GM13976 (cell line): ENCODE measurements at places on chromosomes 5 and 9.

GRCh38 chr9:109323771-109324170 lies 2.9 kb upstream of the EPB41L4B start:
- no peak for DNase-seq

- DNase-seq = no peak
Observed at GRCh38 chr5:14597080-14597479, 15.5 kb downstream of the OTULINL start.

- DNase-seq = peak; percentile 42
Observed at GRCh38 chr5:107670087-107670931, 428 bp downstream of the EFNA5 start.

DNA sequence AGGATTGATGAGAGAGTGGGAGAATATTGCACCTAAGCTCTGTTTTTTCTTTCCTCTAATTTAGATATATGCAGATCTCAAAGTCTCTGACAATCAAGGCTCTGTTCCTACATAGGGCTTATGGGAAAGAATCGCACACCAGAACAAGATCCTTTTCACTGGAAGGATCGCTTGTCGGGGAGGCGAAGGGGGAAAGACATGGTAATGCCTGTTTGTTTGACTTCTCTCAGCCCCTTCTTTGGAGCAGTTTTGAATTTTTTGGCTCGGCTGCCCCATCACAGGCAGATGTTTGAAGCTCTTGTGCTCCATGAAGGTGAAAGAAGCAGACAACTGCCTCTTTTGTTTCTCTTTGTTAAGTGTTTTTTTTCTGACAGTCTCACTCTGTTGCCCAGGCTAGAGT lies 599.9 kb upstream of the ZNF608 start:
- no peak for DNase-seq

GRCh38 chr5:34484216-34484920 lies 171.8 kb upstream of the RAI14 start:
- no peak for DNase-seq

GRCh38 chr5:151550146-151550545 lies 41.0 kb downstream of the FAT2 start:
- DNase-seq = no peak

- no peak for DNase-seq
Observed at GRCh38 chr5:154977409-154977808, 36.1 kb upstream of the KIF4B start.

DNA sequence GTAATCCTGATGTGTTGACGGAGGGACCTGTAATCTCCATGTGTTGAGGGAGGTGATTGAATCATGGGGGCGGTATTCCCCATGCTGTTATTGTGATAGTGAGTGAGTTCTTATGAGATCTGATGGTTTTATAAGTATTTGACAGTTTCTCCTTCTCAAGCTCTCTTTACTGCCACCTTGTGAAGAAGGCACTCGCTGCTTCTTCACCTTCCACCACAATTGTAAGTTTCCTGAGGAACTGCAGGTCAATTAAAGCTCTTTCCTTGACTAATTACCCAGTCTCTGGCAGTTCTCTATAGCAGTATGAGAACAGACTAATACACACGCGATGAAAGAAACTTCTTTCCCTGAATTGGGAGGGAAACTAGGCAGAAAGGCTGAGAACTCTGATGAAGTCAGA lies 141.1 kb upstream of the RAD23B start:
- DNase-seq = no peak

- no peak for DNase-seq
Observed at GRCh38 chr5:176413255-176413565, 3.1 kb downstream of the CLTB start.

DNA sequence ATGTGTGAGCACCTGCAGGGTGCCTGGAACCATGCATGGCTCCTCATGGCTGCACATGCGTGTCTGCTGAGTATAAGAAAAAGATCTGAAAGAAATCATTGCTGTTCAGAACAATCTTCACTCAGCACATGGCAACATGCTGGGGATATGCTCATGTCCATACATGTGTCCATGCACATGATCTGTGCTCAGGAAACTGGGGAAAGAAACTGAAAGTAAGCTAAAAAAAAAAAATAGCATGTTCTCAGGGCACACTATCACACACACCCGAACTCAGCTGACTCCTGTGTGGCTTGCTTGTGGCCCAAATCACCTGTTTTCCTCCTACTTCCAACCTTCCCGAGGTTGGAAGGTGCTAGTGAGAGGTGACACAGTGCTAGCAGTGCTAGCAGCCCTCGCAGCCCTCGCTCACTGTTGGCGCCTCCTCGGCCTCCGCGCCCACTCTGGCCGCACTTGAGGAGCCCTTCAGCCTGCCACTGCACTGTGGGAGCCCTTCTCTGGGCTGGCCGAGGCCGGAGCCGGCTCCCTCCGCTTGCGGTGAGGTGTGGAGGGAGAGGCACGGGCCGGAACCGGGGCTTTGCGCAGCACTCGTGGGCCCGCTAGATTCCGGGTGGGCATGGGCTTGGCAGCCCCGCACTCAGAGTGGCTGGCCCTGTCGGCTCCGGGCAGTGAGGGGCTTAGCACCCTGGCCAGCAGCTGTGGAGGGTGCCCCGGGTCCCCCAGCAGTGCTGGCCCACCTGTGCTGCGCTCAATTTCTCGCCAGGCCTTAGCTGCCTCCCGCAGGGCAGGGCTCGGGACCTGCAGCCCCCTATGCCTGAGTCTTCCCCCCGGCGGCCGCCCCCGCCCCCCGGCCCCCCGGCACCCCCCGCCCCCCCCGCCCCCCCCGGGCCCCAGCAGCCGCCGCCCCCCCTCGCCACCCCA lies 76.0 kb downstream of the GADD45G start:
- DNase-seq = no peak

DNA sequence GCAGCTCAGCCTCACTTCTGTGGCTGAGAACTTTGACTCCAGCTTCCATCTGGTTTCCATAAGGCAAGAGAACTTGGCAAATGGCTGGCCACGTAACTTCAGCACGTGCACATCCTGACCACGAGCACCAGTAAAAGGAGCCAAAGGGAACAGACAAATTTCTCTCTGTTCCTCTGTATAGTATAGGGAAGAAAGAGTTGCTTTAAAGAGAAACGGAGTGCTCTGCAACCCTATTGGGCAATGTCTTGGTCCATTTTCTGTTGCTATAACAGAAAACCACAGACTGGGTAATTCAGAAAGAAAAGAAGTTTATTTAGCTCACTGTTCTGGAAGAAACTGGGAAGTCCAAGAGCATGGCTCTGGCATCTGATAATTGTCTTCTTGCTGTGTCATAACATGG lies 558.7 kb downstream of the ACTL7B start:
- DNase-seq = no peak

GRCh38 chr5:15463231-15463980 lies 36.6 kb upstream of the FBXL7 start:
- no peak for DNase-seq

- peak; percentile 72 for DNase-seq
Observed at GRCh38 chr5:73451224-73452130, 2.9 kb upstream of the FOXD1 start.

- no peak for DNase-seq
Observed at GRCh38 chr5:147610798-147611197, 100.9 kb upstream of the DPYSL3 start.

DNA sequence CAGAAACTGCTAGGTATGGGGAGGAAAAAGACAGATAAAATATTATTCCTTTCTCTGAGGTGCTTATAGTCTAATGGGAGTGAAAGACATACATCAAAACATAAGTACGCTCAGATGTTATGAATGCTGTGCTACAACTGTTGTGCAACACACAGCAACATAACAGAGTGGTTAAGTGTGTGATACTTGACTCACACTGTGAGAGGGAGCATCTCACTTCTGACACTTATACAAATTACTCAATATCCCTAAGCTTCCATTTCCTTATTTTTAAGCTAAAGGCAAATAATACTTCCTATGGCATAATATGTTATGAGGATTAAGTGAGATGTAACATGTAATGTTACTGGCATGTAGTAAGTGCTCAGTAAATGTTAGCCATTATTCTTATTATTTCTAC lies 110.6 kb upstream of the FER start:
- DNase-seq = no peak

DNA sequence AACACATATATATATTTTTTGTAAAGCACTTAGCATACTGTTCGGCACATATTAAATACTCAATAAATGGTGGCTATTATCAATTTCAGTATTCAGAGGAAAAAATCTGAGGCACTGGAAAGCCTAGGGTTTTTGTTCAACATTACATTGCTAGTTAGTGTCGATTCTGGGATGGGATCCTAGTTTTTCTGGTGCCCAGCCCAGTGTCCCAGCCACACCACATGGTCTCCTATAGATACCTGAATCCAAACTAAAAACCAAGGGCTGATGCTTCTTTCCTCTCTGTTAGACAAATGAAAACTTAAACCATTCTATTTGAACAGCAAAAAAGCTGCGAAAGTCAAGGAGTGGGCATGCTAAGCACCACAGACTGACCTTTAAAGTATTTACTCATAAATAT lies 810.7 kb upstream of the DMAC1 start:
- no peak for DNase-seq

GRCh38 chr5:134738963-134739661 lies 764 bp downstream of the CAMLG start:
- peak; percentile 48 for DNase-seq

DNA sequence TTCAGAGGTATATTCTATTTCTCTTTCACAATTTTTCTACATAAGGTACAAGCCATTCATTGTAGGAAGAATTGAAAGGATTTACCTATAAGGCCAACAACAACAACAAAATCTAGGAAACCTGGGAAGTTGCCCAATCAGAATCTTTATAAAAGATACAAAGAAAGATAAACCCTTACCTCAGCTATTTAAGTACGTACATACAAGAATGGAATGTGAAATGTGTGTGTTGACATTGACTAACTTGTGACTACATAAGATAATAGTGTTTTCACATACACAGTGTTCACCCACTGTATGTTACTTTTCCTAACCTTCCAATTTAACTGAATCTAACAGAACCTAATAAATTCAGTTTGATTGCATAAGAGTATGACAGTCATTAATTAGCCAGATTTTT lies 154.1 kb downstream of the ADAMTS6 start:
- no peak for DNase-seq

- DNase-seq = no peak
Observed at GRCh38 chr5:36815871-36816270, 60.7 kb upstream of the NIPBL start.

GRCh38 chr9:133701321-133701980 lies 36.7 kb downstream of the SARDH start:
- DNase-seq = no peak

GRCh38 chr5:59731809-59732208 lies 161.7 kb downstream of the PDE4D start:
- DNase-seq = no peak

GRCh38 chr9:89945133-89945532 lies 340.3 kb downstream of the GADD45G start:
- no peak for DNase-seq

- no peak for DNase-seq
Observed at GRCh38 chr5:52767217-52767743, 20.4 kb upstream of the ITGA1 start.

DNA sequence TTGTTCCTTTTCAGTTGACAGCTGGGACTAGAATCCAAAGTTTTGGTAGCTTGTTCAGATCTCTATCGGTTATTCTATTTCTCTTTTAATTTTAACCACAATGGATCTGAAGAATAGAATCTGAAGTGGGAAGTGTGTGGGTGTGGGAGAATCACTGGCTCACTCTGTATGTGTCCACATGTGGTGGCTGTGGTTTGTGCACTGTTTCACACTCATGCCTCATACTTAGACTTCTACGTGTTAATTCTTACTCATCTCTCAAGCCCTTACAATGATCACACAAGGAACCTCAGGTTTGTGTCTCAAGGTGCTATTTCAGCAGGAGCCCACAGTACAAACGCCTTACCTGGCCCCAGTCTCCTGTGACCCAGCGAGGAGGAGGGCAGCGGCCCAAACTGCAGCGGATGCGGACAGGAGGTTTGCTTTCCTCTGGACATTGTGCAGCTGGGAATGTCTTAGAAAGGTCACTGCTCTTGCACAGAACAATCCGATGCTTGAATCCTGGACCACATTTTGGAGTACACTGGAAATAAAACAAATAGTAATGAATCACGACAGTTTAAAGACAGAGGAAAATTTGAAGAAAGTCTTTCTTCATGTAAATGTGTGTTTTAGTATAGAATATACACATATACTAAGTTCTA lies 309.1 kb downstream of the ADAMTS6 start:
- peak; percentile 84 for DNase-seq

- no peak for DNase-seq
Observed at GRCh38 chr5:68450245-68450852, 234.8 kb downstream of the PIK3R1 start.

DNA sequence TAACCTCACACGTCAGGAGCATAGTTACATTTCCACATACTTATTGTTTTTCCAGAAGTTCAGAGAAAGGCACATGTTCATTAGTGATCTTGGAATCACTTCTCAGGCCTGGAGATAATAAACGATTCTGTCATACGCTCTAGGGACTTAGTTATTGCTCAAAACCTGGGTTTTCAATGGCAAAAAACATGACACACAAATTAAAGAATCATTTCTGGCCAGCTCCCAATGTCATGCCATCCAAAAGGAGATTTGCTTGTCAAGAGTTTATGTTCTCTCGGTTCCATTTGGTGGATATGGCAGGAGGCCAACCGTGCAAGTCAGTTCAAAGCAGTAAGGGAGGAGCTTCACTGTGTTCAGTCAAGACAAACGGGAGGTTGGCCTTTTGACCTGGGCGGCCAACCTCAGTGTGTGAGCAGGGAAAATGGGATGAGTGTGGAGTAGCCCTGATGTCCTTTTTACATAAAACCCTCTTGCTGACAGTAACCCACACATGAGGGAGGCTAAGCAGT lies 123.4 kb downstream of the NXNL2 start:
- DNase-seq = no peak

- DNase-seq = peak; percentile 83
Observed at GRCh38 chr9:130870491-130871381, 25.9 kb downstream of the QRFP start.

- no peak for DNase-seq
Observed at GRCh38 chr9:30511666-30512065, 1872.8 kb upstream of the ACO1 start.

GRCh38 chr5:177537389-177538361 lies 16.7 kb downstream of the FAM193B start:
- DNase-seq = no peak

DNA sequence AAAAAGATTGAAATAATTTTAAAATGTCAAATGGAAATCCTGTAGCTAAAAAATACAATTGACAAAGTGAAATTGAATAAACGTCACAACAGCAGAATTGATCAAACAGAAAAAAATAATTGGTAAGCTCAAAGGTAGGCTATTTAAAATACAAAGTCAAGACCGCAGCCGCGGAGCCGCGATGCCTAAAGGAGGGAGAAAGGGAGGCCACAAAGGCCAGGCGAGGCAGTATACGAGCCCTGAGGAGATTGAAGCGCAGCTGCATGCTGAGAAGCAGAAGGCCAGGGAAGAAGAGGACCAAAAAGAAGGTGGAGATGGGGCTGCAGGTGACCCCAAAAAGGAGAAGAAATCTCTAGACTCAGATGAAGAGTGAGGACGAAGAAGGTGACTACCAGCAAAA lies 1068.5 kb upstream of the COX7C start:
- no peak for DNase-seq

DNA sequence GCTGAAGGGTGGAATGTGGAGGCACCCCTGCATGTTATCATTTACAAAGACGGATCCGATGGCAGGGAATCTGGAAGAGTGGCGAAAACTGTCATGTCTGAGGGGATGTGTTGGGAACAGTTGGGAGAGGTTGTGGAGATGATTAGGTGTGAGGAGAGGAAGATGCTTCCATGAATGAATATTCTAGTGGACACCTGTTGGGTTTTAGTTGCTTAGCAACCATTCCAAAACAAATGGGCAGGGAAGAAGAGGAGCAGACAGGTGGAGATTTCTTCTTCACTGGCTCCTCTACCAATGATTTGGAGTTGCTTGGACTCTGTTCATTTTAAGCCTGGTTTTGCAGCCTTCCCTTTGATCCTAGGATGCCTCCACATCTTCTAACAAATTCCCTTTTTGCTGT lies 465.3 kb upstream of the CLINT1 start:
- no peak for DNase-seq

GRCh38 chr5:170756691-170757090 lies 26.8 kb upstream of the GABRP start:
- DNase-seq = no peak
